ENCODE measurements at places on chromosomes 2 and 18. TPM values are rescaled to one million over a fixed set of nuclear protein-coding genes. Genes with fewer than 3 reads are reported as not detected.

GPAT2 gene
- total RNA-seq: not detected

CD226 gene
- total RNA-seq: 45.5 TPM

XIRP2 gene
- total RNA-seq: not detected

NT5DC4 gene
- total RNA-seq: not detected

TTC27 gene
- 33.7 TPM for total RNA-seq

GPR155 gene
- total RNA-seq: 2.2 TPM

ABI2 gene
- total RNA-seq: 52.6 TPM

AQP12A gene
- total RNA-seq: not detected

IL1RL1 gene
- total RNA-seq: 4.7 TPM

VAMP5 gene
- not detected for total RNA-seq

SULT1C4 gene
- total RNA-seq: not detected

CDKL4 gene
- total RNA-seq: not detected

GALNT13 gene
- total RNA-seq: 35.1 TPM

MYO5B gene
- total RNA-seq: 26.2 TPM

C2orf81 gene
- total RNA-seq: 1.2 TPM

GRB14 gene
- 1.5 TPM for total RNA-seq

TNFRSF11A gene
- total RNA-seq: 0.87 TPM

CFAP53 gene
- total RNA-seq: 0.35 TPM

BMP10 gene
- not detected for total RNA-seq

KCNE4 gene
- total RNA-seq: 213 TPM

SCN3A gene
- 0.35 TPM for total RNA-seq

REEP1 gene
- total RNA-seq: 0.55 TPM

RAB27B gene
- total RNA-seq: 28.5 TPM

CCDC85A gene
- 0.12 TPM for total RNA-seq

SMAD7 gene
- 2.1 TPM for total RNA-seq

IL1R2 gene
- 1.2 TPM for total RNA-seq

LIPG gene
- total RNA-seq: 1.9 TPM

IL36A gene
- total RNA-seq: not detected

OR6B2 gene
- total RNA-seq: not detected

TRIM43 gene
- total RNA-seq: not detected

LYPD1 gene
- 32.4 TPM for total RNA-seq

DSG4 gene
- not detected for total RNA-seq

ELOA2 gene
- total RNA-seq: not detected

PRSS56 gene
- total RNA-seq: not detected

ERMN gene
- not detected for total RNA-seq

CPO gene
- not detected for total RNA-seq

UGT1A10 gene
- total RNA-seq: not detected

DSEL gene
- 5.8 TPM for total RNA-seq

ALPI gene
- total RNA-seq: not detected

REG1A gene
- not detected for total RNA-seq

RAD51AP2 gene
- not detected for total RNA-seq
